ENCODE measurements at places on chromosomes 6 and 20.

DNA sequence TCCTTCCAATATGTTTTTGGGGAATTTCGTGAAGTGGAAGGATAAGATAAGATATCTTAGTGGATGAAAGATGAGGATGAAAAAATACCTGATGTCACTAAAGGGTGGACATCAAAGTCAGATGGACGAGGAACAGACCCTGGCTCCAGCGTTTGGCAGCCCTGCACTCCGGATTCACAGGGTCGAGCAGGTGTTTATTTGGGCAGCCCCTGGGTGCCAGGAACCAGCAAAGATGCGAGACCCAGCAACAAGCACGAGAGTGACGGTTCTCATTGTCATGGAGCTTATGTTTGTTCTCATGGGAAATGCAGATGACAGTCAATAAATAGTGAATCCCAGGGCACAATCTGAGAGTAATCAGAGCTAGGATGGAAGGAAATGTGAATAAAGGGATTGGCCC lies 131.1 kb downstream of the PHACTR3 start:
- DNase-seq: no peak

DNA sequence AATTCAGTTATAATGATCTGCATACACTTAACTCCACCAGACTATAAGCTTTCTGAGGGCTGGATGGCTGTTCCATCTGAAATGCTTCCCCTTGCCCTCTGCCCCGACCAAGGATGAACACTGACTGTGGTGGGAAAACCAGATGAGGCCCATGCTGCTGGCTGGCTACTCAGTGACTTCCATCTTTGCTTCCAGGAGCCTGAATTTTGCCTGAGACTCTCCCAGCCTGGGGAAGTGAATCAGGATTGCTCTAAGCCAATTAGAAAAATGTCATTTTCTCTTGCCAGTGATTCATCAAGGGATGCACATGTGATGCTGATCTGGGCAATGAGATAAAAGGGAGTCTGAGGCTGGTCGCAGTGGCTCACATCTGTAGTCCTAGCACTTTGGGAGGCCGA lies 1.7 kb upstream of the TOMM34 start:
- DNase-seq: no peak

- no peak for DNase-seq
These were observed 7.7 kb downstream of the CCN6 start for GRCh38 chr6:112061605-112062004.

DNA sequence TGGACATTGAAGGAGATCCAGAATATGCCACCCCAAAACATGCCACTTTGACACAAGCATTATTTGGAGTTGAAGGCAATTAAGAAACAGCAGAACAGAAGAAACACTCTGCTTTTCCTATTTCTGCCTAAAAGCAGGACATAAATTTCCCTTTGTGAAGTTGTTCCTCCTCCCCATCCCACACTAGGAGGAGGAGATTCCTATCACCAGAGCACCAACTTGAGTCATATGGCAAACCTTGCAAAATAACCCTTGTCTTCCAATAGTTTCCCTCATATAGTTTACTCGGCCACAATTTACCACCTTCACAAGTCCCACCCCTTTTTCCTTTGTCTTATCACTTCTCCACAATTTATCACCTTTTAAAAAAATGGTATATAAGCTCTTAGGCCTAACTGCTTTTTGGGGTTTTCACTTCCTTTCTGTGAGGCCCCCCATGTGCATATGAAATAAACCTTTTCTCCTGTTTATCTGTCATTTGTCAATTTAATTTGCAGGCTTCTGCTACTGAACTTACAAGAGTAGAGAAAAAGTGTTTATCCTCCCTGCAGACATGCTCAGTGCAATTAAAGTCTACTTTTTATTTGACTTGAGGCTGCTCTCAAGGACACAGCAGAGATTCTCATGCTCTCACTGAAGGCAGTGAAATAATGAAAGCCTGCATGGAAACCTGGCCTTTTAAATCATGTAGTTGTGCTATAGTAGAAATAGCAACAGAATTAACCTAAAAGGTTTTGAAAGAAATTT lies 2.8 kb upstream of the RAB23 start:
- DNase-seq: no peak

DNA sequence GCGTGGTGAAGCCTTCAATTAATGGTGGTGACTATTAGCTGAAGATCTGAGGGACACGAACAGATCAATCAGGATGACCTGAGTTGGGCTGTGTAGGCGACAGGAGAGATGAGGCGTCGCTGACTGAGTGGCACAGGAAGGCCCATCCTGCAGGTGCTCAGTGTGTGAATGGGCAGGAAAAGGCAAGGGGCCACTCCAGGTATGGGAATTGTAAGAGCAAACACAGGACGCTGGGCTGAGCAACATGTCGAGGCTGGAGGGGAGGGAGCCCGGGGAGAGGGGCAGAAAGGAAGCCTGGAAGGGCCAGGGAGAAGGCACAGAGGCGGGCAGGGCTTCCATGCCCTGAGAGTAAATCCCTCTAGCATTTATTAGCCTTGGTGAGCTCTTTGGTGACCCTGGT lies 151.0 kb downstream of the VEGFA start:
- no peak for DNase-seq

- DNase-seq: no peak
These were observed 837 bp upstream of the MAD2L1BP start for GRCh38 chr6:43634702-43635303.

GRCh38 chr6:142786476-142786875 lies 158.5 kb downstream of the HIVEP2 start:
- DNase-seq: no peak

DNA sequence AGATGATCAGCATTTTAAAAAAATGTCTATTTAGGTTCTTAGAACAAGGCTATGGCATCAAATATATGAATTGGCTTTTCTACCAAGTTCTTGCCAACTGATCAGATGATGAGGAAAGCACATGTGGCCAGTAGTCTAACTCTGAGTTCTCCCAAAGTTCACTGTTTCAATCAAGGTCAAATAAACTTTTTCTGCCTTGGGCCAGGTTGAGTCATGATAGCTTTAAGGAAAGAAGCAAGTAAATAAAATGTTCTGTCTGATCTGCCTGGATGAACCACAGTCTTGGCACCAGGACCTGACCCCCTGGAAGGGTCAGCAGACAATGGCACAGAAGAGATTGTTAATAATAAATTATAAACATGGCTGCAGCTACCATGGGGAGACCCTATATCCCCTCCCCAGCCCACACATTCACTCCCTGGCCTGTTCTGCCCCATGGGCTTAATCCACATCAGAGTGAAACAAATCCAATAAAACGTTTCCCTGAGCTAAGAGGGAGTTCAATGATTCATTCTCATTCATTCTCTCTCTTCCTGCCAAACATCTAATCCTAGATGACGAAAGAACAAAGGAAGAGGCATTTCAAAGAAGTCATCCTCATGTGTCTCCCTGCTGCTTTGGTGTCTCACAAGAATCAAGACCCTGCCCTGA lies 661.6 kb downstream of the DHX35 start:
- no peak for DNase-seq

DNA sequence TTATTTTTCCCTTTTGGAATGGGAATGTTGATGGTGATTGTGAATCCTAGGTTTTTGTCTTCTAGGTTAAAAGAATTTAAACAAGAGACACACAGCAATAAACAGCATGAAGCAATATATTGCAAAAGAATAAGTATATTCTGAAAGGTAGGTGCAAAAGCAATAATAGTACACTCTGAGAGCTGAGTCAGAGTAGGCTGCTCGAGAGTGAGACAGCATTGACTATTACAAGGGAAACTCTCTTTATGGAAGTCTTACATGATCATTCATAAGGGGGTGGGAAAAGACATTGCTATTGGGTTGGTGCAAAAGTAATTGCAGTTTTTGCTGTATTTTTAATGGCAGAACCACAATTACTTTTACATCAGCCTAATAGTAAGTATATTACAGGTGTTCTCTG lies 25.0 kb downstream of the FBXO5 start:
- no peak for DNase-seq

DNA sequence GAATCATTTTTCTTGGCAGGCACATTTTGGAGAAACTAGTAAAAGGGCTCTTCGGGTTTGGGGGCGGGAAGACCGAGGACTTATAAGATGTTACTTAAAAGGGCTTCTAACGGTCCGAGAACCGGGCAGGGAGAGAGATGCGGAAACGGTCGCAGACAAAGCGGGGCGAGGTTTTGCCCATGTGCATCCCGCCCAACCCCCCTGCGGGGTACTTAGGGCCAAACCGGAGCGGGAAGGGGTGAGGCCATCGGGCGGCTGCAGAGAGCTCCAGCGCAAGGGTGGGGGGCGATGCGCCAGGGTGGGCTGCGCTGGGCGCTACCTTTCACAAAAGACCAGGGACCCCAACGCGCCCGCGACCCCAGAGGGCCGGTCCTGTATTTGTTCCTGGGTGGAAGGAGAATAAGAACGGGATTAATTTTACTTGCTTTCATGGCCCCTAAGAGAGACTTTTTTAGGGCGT lies 616 bp downstream of the TUBB start:
- no peak for DNase-seq

DNA sequence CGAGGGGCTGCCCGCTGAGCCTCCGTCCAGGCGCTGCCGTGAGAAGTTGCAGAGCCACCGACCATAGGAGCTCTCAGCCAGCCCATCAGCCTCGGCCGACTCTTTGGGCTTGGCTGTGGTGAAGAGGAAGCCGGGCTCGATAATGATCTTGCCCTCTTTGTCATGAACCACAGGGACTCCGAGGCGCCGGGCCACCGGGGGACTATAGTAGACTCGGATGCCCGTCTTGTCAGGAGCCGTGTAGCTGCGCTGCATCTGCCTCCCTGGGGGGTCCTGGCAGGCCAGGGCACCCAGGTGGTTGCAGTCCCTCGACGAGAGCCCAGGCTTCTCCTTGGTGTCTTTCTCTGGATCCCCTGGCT lies 20.5 kb upstream of the DSN1 start:
- DNase-seq: no peak

DNA sequence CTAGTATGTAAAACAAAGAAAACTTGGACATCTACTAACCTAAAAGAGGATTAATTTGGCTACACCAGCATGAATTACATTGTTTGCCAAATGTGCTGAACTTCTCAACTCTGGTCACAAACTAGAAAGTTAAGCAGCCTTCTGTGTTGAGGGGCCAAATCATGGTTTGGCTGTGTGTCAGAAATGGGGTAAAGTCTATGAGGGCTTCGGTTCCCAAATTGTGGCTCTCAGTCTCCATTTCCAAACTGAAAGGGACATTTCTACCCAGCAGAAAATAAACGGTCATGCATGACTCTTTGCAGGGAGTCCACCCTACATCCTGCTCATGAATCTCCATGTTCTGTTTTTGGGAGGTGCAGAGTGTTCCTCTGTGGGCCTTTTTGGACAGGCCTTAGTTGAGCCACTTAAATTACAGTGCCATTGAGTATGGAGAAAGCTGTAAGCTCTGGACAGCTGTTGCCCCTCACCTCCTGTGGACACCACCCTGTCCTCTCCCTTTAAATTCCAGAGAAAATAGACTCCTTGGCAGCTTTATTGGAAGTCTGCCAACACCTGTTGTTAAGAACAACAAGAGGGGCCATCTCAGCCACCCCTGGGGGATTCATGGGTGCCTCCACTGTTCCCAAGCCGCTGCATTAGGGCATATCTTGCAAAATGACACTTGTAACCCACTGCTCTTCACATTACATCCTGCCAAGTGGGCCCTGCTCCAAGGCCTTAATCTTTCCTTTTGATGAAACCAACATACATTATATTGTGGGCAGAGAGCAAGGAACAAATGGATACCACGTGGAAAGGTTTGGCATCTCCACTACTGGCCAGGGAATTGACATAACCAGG lies 27.5 kb upstream of the SNRPC start:
- DNase-seq: no peak

GRCh38 chr20:57009355-57009754 lies 257.1 kb downstream of the BMP7 start:
- no peak for DNase-seq

DNA sequence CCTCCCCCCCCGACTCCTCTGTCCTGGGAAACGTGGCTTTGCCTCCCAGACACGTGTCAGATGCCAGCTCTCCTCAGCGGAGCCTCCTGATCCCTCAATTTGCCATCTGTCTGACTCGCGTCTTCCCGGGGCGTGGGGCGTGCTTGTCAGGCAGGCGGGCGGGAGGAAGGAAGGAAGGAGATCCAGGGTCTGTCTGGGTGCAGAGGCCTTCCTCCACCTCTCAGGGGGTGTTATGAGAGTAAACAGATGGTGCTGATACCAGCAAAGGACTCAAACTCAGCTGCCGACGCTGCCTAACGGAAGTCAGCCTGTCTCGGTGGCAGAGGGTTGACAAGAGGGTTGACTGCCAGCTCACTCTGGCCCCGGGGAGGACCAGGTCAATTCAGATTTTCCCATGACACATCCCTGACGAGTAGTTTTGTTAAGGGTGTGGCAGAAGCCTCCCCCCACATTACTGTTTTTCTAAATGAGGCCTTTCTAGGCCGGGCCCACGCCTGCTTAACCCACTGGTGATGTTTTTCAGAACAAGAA lies 17.0 kb downstream of the UQCC2 start:
- DNase-seq: no peak

GRCh38 chr6:5172041-5172653 lies 87.0 kb downstream of the PPP1R3G start:
- no peak for DNase-seq

DNA sequence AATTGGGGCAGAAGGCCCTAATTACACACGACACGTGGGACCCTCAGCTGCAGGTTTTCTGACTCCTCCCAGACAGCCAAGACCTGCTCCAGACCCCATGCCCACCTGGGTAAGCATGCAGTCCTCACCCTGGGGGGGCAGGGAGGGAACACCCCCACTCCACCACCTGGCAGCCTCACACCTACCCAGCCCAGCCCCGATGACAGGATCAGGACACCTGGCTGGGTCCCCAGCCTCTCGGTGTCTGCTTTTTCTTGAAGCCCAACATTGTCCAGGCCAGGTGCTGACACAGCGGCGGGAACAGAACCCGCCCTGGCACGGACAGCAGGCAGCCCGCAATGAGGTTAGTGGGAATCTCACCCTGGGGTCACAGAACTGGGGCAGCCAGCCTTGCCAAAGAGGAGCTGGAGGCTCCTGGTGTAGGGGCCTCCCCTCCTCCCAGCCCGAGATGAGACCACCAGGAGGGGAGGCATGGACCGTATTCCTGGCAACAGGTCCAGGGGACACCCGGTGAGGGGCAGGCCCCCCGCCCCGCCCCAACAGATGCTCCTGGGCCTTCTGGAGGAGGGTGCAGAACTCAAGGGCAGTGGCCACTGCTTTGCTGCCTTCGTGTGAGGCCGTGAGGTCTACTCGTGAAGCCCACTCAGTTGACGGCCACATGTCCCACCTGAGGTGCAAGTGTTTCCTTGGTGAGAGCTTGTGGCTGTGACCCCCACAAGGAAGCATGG lies 103.8 kb downstream of the DLL1 start:
- DNase-seq: no peak

DNA sequence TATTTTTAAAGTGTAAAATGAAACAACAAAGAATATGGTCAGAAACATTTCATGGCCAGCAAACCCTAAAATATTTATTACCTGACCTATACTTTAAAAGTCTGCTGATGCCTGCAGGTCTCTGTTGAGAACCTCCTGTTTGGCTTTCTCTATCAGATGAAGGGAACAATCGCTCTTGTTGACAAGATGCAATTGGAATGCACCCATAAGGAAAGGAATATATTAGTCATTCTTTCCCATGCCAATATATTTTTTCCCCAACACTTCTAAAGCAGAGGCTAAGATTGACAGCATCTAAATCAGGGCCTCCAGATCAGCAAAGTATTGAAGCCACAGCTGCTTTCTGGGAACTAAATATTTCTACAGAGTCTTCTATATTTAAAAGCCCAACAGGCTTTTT lies 897.8 kb downstream of the EPHA7 start:
- no peak for DNase-seq

GRCh38 chr6:40247516-40248115 lies 313.4 kb upstream of the MOCS1 start:
- no peak for DNase-seq

Measured in GM12891 (cell line).